ENCODE measurements at places on chromosomes 16 and 17.

GRCh38 chr17:9828296-9829295, 2.9 kb downstream of the GLP2R start:
- DNase-seq = no peak

GRCh38 chr17:47009759-47010594, 30.9 kb upstream of the RPRML start:
- DNase-seq = no peak

GRCh38 chr17:34579017-34579946, at the start of gene TMEM132E:
TSS of gene TMEM132E (plus strand) at chr17:34579582. CDS start at chr17:34581077, 1,495 bp downstream.
- DNase-seq = peak; percentile 68

DNA sequence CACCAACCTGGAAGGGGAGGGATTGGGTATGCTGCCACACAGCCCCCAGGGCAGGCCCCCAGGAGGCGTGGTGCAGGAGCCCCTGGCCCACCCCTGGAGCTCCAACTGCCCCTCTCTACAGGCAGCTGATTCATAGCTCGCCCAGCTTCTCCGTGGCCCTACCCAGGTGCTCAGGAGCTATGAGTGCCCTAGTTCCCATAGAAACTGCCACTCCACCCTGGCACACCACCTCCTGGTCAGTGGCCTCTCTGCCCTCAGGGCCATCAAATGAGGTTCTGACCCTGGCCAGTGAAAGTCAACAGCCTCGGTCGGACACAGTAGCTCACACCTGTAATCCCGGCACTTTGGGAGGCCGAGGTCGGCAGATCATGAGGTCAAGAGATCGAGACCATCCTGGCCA, 18.0 kb downstream of the CNGB1 start:
- no peak for DNase-seq

- no peak for DNase-seq
Observed at GRCh38 chr16:68356249-68356918, 45.6 kb downstream of the PRMT7 start.

DNA sequence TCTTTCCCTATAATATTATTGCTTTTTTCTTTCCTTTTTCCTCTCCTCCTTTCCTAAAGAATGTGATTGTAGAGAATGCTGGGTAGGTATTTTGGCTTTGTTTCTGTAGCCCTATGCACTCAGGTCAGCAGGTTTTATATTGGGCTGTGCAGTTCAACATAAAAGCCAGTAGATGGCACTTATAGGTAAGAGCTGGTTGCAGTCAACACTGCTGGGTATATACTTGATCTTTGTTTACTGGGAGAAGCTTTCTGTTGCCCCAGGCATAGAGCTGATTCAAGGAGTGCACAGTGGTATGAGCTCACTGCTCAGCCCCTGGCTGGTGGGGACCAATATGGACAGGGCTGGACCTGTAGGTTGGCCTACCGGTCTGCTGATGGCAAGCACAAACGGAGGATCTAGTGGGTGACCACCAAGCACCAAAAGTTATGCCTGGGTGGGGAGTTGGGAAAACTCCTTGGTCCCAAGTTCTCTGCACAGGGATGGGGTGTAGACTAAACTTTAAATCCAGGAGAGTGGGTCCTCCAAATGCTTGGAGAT, 378.9 kb downstream of the PMP22 start:
- DNase-seq = no peak

GRCh38 chr17:43840814-43841213, 6.2 kb upstream of the CD300LG start:
- no peak for DNase-seq

DNA sequence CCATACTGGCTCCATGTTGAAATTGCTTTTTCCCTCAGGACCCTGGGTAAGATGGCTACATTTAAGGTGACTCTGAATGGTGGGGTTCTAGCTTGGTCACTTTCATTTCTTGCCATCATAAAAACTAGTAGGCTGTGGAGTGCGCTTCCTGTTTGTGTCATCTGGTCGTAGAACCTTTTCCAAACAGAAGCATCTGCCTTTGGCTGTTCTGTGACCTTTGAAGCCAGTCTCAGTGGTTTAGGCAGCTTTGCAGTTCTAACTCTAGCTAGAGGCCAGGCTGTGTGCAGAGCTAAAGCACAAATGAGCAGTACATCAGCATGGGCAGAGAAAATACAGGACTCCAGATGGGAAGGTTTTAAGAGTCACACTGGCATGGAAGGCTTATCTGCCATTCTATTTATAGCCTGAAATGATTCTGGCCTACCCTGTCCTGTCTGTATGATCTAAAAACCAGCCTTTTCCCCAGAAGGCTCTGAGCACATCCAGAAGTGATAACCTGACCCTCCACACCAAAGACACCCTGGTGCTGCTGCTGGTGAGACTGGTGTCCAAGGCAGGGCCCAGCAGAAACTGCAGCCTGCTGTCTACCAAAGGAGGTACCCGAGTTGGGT, 8.6 kb downstream of the ESRP2 start:
- DNase-seq = no peak

DNA sequence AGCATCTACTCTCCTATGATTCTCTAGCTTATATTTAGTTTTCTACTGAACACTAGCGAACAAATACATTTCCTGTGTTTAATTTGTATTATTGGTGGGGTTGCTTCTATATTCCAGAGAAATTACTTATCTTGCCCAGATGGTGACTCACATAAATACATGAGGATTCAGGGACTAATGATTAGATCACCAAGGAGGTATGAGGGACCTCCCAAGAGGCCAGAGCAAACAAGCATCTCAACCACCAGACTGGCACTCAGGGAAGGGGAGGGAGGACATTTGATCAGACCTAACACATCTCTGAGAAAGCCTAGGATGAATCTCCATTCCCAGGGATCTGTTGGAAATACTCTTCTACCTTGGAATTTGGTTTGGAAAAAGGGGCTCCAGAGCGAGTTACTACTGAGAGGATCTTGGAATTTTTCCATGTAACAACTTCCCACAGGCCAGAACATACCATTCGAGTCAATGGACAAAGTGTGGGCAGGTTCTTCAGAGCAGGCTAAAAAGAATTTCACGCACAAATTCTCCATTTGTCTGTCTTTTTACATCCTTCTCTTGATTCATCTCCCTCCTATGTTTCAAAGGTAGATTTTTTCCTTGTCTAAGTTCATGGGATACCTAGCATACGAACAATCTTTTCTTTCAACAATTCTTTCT, 262.6 kb upstream of the MYOCD start:
- no peak for DNase-seq

DNA sequence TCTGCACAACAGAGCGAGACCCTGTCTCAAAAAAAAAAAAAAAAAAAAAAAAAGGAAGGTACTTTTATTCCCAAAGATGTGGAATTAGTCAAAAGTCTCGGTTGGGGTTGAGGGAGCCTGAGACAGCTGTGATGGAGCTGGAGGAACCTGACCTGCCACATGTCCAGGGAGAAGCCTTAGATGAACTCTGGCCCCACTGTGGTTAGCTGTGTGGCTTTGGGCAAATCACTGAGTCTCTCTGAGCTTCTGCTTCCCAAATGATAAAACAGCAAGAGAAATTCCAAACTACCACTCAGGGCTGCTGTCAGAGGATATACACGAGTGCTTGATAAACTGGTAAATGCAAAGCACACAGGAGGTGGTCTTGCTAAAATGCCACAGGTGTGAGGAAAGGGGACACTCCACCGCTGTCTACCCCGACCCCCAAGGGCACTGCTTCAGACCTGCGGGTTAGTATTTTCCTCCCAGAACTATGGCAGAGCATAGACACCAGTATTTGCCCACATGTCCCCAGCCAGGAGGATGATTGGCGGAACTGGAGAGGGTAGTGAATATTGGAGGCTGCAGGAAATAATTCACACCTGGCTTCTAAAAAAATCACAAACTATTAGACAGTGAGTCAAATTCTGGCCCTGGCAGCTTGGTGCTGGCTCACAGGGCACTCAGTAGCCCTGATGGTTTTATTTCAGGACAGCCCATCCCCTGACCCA, 14.7 kb downstream of the DRC3 start:
- no peak for DNase-seq

GRCh38 chr16:25177831-25178688, 38.7 kb upstream of the AQP8 start:
- DNase-seq = no peak

DNA sequence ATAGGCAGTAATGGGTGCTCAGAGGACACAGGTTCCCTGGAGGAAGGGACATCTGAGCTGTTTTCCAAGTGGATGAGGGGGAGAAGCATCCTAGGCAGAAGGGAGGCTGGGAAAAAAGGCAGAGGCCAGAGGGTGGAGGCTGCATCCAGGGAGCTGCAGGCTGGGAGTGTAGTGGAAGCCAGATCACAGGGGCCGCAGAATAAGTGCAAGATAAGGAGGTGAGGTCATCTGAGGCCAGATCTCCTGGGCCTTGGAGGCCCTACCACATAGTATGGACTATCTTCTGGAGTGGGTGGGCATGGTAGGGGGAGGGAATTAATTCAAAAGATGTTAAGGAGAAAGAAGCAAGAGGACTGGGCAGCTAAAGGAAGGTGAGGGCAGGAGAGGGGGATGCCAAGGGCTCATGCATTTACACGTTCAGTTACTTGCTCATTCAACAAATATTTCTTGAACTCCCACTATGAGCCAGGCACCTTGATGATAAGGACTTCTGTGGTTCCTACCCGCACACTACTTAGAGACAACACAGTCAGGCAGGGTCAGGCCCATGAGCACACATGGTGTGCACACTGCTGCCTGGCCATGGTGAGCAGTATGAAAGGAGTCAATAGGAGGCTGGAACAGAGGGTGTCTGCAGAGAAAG, 2.4 kb upstream of the RIPOR1 start:
- DNase-seq = no peak

GRCh38 chr16:12186774-12187335, 210.3 kb downstream of the SNX29 start:
- no peak for DNase-seq

DNA sequence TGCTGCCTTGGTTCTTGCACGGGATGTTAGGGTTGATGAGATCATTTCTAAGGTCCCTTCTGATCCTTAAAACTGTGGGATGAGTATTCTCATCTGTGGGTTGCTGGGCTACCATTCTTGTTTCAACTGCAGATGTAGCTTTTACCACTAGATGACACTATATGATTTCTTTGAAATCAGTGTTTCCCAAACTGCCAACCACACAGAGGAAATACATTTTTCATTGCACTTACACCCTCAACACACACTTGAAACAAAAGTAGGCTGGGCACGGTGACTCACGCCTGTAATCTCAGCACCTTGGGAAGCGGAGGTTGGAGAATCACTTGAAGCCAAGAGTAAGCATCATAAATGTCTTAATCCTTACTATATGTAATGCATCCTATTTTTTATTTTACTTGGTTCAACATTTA, 15.3 kb downstream of the LCMT1 start:
- peak; percentile 22 for DNase-seq

- peak; percentile 54 for DNase-seq
Observed at GRCh38 chr17:17351356-17351891, 48.3 kb downstream of the NT5M start.

- DNase-seq = no peak
Observed at GRCh38 chr17:73939806-73940205, 263.7 kb upstream of the RPL38 start.

DNA sequence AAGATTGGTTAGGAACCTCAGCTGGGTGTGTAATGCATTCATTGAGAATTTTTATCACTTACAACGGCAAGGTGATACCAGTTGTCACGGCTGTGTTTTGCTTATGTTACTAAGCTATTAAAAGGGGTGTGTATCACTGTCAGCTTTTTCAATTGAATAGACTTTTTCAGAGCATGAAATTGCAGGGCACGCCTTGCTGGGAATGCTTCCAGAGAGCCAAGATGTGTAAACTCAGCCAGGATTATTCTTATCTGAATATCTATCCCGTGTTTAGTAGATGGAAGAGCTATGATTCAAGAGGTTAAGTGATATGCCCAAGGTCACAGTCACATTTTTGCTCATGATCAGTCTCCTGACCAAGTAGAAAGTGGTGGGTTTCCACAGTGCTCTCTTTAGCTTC, 6.6 kb upstream of the TEKT3 start:
- DNase-seq = no peak

GRCh38 chr16:23016368-23016767, 132.9 kb downstream of the USP31 start:
- DNase-seq = no peak

DNA sequence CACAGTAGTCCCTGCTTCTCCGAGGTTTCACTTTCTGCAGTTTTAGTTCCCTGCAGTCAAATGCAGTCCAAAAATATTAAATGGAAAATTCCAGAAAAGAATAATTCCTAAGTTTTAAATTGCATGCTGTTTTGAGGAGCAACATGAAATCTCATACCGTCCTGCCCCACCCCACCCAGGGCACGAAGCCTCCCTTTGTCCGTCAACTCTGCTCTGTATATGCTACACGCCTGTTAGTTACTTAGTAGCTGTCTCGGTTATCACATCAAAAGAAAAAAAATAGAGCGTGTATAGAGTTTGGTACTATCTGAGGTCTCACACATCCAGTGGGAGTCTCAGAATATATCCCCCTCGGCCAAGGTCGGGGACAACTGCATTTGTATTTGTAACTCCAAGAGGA, 129.4 kb upstream of the NOL11 start:
- no peak for DNase-seq

DNA sequence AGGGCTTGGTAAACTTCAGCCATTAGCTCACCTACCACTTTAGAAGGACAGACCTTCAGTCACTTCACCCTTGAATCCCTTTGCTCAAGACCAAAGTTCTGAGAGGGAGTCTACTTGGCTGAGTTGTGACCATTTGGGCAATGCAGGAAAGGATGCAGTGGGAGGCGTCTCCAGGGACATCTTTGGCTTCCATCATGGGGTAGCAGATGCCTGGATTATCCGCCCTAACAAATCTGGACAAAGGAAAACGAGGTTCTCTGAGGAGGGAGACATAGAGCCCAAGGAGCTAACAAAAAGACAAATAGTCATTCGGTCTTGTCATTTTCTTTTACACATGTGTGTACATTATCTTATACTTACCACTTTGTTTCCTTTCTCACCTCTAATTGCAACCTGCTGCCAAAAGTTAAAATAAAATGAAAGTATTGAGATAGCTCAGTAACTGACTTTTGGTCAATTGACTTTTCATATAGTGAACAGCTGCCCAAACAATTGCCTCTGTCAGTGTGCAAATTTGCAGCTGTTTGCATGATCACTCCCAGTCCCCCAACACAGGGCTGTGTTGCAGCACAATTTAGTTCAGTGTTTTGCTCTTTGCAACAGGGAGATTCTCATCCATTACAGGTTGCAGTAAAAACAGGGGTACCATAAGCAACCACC, 108.9 kb upstream of the EEF2KMT start:
- no peak for DNase-seq

DNA sequence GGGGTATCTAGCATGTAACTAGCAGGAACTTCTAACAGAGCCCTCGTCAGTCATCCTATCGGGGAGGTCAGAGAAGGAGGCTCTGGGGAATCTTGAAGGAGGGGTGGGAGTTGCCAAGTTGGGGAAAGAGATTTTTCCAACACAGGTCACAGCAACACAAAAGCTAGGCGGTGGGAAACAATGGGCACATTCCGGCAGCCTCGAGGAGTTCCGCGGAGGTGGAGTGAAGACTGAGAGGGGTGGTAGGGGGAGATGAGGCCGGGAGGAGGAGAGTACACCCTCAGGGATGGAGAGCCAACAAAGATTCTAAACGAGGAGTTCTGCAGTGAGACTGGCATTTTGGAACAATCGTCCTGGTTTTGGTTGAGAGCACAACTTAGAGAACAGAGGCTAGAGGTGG, 13.5 kb upstream of the CALB2 start:
- no peak for DNase-seq

- no peak for DNase-seq
Observed at GRCh38 chr16:51820176-51820575, 669.1 kb upstream of the SALL1 start.

- no peak for DNase-seq
Observed at GRCh38 chr17:40351359-40352236, 12.9 kb downstream of the GJD3 start.

Data from posterior cingulate gyrus (tissue), 11 donors.